ENCODE measurements at places on chromosomes 4 and X.
A peak's percentile ranks its signal among the peaks of the same experiment; 100 is the strongest.

- peak; percentile 94 for DNase-seq
Observed at GRCh38 chr4:7206911-7207567, 14.7 kb downstream of the SORCS2 start.

GRCh38 chr4:56129431-56129861 is 180.7 kb downstream of the CEP135 start:
- no peak for DNase-seq

- no peak for DNase-seq
Observed at GRCh38 chr4:138494116-138494515, 252.0 kb upstream of the SLC7A11 start.

GRCh38 chrX:134717698-134718097 is 59.4 kb upstream of the PLAC1 start:
- no peak for DNase-seq

DNA sequence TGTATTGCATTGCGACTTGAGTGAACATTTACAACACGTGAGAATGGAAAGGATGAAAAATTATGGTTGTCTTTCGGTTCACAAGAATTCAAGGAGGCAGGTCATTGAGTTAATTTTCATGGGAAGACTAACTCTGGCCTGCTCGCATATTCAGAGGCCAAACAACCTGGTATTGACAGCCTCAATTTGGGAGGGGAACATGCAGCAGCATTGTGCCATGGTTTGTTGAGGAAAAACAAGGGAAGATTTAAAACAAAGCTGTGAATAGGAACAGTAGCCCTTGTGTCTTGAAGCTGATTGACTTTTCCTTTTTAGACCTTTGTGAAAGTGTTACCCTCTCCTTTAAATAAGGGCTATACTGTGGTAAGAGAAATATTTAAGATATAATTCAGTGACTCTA is 31.9 kb downstream of the FAT4 start:
- DNase-seq, result no peak

- no peak for DNase-seq
Observed at GRCh38 chrX:47093860-47094259, 15.6 kb downstream of the RGN start.

DNA sequence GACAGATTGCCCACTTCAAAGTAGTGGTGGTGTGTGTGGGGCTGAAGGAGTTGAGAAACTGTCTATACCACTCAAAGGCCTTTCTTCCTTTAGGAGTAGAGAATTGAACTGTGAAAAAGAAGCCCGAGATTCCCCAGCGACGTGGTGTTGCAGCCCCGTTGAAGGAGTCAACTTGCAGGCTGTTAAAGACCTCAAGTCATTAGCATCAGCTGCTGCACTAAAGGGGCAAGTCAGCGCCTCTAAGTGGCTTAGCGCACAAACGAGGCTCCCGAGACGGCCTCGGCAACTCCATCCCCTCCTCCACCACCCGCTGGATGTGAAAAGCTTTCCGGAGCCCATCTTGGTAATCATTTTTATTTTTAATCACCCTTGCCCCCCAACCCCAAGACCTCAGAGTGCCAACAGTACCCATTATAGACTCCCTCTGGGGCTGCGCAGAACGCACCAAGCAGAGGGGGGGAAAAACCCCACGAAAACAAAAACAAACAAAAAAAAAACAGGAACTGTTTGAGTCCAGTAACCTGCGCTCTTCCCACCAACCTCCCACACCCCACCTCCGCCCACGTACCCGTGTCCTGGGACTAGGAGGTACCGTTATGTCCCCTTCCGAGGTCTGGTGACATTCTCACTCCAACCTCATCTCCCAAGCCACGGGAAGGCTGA is 913 bp upstream of the PRDM8 start:
- no peak for DNase-seq

- DNase-seq, result no peak
Observed at GRCh38 chrX:11784543-11784942, 26.5 kb downstream of the MSL3 start.

DNA sequence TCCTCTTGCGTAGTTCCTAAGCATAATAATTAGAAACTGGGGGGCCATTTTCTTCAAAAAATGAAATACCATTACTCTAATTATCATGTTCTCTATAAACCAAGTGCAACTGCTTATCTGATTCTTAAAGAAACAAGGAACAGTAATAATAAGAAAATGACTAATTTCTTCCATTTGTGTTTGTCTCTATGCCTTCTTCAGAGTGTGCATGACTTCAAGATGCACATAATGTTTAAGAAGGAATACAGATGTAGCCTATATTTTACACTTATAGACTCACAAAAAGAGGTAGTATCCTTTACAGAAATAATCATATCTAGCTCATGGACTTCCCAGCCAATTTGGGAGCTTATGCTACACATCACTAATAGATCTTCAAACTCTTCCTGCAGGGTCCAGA is 131.7 kb downstream of the CHRNA9 start:
- DNase-seq, result no peak

DNA sequence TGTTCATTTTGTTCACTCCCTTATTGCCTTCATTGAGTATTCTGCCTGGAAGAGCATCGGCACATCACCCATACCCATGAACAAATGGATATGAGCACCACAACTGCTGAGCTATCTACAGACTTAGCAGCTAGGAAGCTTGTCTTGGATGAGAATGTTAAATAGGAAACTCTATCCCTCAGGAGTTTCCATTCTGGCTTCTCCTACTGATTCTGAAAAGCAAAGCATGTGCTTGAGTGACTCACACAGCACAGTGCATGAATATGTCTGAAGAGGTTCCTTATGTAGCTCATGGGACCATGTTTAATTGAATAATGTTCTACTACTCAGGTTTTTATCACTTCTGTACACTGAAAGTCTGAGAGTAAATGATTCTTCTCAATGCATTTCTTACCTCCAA is 57.3 kb upstream of the MXRA5 start:
- DNase-seq, result no peak

- peak; percentile 60 for DNase-seq
Observed at GRCh38 chrX:112636951-112637581, 42.7 kb downstream of the LHFPL1 start.

DNA sequence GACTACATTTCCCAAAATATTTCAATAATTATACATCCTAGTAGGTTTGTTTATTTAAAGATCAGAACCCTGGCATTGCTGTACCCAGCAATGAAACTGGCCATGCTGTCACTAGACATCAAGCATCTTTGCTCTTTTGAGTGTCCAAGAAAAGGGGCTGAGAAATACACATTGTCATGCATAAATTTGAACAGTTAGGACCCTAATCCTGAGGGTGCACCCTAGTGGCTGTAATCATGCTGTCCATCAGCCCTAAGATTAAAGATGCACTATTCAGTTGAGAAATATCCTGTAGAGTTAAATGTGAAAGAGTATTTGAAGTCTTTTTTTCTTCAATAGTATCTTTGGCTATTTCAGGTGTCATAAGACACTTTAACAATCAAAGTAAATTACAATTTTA is 108.8 kb downstream of the NFKB1 start:
- no peak for DNase-seq

DNA sequence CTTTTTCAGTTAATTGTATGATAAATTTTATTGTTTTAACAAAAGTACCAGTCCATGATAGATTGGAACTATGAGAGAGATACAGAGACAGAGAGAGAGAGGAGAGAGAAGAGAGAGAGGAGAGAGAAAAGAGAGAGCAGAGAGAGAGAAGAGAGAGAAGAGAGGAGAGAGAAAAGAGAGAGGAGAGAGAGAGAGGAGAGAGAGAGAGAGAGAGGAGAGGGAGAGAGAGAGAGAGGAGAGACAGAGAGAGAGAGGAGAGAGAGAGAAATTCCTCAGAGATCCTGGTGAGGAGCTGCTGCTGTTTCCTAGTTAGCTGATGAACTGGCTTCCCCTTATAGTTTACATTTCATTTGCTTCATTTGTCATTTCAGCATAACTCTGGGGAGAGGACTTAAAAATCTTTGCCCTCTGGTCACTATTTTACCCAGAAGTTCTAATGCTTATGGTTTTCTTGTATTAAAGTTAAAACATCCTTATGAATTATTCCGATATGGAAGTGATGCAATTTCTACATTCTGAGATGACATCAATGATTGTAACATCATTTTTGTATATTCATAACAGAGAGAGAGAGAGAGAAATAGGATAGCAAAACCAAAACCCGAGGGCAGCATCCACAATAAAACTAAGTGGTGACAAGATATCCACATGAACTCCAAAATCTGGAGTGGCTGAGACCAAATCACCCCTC is 10.8 kb downstream of the CTAG1A start:
- DNase-seq, result no peak

DNA sequence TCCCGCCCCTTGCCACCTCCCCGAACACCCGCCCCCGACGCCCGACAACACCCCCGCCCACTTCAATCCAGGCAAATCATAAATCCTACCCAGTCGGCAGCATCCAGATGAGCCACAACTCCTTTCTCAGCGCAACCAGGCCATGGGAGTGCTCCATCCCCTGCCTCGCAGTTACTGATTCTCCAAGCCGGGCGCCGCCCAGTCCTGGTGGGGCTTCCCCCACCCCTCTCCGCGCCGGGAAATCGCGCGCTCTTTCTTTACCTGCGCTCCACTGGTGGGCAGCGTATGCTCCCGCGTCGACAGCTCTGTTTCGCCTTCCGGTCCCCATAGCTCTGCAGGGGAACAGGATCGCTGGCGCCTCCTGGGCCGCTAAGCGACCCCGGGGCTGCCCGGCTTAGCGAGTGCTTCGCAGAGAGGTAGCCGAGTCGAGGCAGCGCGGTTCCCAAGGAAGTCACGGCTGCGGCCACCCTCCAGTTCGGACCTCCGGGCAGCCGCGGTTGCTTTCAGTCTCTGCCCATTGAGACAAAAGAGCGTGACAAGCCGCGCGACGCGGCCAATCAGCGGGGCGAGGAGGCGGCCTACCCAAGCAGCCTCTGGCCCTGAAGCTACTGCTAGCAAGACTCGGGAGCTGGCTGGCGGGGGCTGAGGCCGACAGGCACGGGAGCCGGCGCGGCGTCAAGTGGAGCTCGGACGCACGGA is 43.7 kb upstream of the TMSB15B start:
- DNase-seq, result peak; percentile 59

DNA sequence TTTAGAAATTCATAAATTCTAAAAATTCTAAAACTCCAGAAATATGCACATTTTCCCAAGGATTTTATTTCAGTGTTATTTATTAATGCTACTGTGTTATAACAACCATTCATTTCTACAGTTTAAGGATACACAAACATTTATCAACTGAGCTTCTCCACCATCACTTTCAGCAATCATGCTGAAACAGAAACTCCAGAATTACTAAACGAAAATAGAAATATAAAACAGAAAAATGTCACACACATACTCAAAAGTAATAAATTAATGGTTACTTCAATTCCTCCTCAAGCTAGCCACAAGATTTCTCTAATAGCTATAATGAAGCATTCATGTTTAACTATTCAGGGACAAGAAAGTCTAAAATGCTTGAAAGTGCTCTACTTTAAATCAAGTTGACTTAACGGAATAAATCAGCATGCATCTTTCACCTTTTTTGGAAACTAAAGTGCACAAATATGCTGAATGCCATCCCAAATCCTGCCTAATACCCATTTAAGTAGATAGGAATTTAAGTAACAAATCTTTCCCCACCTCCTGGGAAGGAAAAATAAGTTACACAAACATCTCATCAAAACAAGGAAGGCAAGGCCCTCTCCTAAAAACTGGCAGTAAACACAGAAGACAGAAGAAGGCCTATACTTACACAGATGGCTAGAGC is 563 bp downstream of the FAM13A start:
- DNase-seq, result no peak

- DNase-seq, result no peak
Observed at GRCh38 chr4:13007802-13008470, 476.2 kb downstream of the RAB28 start.

DNA sequence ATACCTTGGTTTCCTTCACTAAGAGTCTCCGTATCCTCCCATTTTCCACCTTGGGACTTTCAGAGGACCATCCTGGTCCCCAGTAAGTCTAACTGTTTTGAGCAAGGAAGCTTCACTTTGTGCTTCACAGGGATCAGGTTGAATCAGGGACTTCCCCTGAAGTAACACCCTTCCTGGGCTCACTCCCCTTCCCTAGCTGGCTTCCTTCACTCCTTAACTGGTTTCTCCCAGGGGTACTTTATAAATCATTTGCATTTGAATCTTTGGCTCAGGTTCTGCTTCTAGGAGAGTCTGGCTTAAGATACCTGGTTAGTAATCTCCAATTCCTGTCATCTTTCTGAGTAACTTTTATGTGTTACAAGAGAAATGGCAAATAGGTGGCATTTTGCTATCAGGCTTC is 24.5 kb upstream of the GRIA2 start:
- no peak for DNase-seq

DNA sequence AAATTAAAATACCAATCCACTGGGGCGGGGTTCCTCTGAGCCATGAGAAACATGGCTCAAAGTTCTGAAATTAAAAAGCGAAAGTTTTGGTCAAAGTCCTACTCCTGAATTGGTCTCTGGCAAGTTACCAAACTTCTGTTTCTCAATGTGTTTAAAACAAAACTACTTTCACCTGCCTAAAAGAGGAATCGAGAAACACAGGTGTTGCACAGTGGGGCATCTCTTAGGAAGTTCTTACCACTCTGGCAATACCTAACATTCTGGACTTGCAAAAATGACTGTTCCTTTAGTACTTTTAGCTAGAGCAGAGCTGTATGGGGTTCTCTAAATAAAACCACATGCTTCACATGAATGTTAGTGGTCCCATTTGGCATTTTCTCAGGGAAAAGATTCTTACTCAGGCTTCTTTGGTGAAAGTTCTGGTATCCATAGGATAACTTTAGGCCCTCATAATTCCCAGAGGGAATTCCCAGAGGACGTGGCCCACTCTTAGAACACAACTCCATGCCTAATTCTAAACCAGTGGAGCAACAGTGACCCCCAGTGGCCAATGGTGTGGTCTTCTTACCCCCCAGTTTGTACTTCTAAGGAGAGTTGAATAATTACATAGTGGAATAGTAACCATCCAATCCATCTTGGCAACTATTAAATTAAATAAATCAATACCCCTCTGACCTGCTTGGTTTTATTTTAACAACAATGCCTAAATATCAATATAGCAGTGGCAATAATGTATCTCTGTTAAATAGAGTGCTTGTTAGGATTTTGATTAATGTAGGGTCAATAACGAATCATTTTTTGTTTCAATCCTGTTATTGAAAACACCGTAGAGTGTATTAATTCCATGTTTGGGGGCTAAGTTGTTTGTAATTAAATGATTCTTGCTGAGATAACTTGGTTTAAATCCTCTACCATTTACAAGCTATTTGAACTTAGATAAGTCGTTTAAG is 21.9 kb downstream of the BMP3 start:
- DNase-seq, result peak; percentile 37

Measured in AG08396 (cell line).